Muscle of arm (tissue), 14 donors: ENCODE measurements at places on chromosomes 3 and 15.

DNA sequence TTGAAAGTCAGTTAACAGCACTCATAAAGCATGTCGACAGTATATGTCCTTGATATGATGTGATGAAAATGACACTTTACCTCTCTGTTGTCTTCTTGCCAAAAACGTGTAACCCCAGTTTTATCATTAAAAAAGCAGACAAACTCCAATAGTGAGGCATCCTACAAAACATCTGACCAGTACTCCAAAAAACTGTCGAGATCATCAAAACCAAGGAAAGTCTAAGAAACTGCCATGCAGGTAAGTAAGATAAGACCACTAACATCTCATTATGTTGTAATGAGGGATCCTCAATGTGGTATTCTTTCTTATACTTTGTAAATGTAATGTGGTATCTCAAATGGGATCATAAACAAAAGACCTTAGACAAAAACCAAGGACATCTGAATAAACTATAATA is 152.3 kb downstream of the NR1I2 start:
- no peak for DNase-seq

- peak; percentile 31 for DNase-seq
These were observed 933 bp downstream of the DZIP1L start for GRCh38 chr3:138114431-138114918.

- no peak for DNase-seq
These were observed 60.2 kb downstream of the PIAS1 start for GRCh38 chr15:68114356-68114755.

DNA sequence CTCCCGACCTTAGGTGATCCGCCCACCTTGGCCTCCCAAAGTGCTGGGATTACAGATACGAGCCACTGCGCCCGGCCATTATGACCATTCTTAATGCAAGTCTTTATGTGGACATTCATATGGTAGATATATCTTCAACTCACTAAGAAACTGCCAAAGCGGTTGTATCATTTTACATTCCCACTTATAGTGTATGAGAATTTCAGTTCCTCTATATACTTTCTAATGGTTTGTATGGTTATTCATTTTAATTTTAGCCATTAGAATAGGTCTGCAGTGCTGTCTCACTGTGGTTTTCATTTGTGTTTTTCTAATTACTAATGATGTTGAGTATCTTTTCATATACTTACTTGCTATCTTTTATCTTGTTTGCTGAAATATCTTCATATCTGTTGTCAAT is 32.5 kb downstream of the TCF12 start:
- DNase-seq: no peak

- no peak for DNase-seq
These were observed 394.1 kb downstream of the ZBBX start for GRCh38 chr3:166986000-166986399.
